Stimulated activated CD8-positive, alpha-beta memory T cell treated with anti-CD3 and anti-CD28 coated beads, Interleukin-7, amount 100 ng/mL, for 48 hours (primary cell): ENCODE measurements at places on chromosomes 2 and 18.

- no peak for DNase-seq
Measured at GRCh38 chr2:223886726-223887125, 49.3 kb upstream of the AP1S3 start.

DNA sequence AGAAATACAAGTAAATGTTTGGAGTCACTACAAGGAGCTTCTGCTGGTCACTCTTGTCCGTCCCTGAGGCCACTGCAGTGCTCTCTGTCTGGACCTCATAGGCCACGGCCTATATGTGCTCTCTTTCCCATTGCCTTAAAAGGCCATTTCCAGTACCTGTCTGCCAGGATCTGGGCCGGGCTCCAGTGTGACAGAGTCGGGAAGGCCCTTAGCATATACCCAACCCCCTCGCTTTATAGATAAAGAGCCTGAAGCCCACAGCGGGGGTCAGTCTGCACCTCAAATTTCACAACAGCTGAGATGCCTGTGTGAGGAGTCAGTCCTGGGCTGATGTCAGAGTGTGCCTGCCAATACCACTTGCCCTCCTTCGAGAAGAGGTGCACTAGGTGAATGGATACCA lies 39.9 kb downstream of the ADD2 start:
- DNase-seq: no peak

DNA sequence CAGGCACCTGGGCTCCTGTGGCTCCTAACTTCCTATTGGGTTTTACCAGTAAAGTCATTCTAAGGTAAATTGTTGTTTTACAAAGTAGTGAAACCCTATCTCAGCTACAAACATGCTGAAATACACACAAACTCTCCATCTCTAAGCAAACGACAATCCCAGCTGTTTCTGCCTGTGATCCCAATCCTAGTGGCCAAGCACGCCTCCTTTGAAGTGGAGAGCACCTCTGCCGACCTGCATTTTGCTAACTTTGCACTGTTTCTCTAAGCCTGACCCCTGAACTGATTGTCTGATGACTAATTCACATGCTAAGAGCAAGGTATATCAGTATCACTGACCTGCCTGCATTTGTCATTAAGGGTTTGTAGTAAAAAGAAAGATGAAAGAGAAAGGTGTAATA lies 124.3 kb downstream of the PAX3 start:
- no peak for DNase-seq

DNA sequence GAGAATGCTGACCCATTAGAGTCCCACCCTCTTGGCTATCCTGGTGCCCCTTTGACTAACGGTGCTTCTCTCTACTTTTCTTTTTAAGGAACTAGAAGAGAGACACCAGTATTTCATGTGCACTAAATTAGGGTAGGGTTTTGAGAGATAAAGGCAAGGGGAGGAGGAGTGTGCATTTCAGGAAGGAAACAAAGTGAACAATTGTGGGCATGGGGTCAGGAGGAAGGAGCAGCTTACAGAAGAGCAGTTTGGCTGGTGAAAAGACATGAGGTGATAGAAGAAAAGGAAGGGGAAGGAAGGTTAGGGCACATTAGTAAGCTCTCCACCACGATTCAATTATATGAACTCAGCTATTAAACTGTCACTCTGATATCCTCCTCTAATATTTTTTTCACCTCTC lies 105.8 kb upstream of the CTAGE1 start:
- no peak for DNase-seq

GRCh38 chr2:10835052-10835970 lies 22.7 kb upstream of the PDIA6 start:
- DNase-seq: peak; percentile 68

- no peak for DNase-seq
Measured at GRCh38 chr2:154681741-154682140, 16.8 kb upstream of the KCNJ3 start.

DNA sequence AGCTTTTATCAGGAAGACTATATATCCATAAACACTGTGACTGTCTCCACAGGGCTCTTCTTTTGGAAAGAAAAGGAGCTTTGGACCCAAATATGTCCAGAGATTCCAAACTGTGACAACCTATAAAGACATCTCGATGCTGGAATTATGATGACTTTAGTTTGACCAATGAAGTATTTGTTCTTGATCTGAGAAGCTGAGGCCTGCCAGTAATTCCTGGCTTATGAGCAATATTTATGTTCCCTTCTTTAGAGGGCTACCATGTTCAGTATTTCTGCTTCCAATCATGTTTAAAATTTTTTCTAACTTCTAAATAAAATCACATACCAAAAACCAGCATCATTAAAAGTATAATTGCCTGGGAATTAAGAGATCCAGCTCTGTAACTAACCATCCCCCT lies 41.1 kb downstream of the FEZ2 start:
- no peak for DNase-seq

DNA sequence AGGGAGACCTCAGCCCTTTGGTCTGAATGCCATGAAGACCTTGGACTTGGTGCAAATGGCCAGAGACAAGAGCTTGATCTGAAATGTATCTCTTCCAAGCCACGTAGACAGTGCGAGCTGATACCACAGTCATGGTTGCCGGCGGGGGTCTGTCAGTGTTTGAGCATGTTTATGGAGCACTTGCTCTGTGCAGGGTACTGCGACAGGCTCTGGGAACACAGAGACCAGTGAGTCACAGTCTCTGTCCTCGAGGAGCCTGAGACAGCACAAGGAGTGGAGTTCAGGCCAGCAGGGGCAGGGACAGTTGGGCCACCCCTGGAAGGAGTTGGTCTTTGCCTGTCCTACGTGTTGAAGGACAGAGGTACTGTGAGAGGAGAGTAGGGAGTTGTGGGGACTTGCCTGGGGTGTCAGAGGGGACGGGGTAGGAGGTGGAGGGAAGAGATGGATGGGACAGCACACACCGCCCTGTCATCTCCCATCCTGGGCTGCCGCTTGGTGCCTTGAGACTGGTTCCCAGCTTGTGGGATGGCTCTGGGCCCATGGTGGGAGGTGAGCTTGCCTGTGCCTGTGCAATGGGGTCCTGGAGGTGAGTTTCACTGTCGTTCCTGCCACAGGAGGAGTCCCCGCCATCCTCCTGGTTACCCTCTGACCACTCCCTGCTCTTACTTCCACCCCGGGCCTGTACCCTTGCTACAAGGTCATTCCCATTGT lies 39.5 kb downstream of the ATP6V1C2 start:
- no peak for DNase-seq

GRCh38 chr2:83224591-83225200 lies 1234.4 kb downstream of the SUCLG1 start:
- no peak for DNase-seq

GRCh38 chr2:173681881-173682650 lies 283.1 kb downstream of the SP3 start:
- DNase-seq: no peak

DNA sequence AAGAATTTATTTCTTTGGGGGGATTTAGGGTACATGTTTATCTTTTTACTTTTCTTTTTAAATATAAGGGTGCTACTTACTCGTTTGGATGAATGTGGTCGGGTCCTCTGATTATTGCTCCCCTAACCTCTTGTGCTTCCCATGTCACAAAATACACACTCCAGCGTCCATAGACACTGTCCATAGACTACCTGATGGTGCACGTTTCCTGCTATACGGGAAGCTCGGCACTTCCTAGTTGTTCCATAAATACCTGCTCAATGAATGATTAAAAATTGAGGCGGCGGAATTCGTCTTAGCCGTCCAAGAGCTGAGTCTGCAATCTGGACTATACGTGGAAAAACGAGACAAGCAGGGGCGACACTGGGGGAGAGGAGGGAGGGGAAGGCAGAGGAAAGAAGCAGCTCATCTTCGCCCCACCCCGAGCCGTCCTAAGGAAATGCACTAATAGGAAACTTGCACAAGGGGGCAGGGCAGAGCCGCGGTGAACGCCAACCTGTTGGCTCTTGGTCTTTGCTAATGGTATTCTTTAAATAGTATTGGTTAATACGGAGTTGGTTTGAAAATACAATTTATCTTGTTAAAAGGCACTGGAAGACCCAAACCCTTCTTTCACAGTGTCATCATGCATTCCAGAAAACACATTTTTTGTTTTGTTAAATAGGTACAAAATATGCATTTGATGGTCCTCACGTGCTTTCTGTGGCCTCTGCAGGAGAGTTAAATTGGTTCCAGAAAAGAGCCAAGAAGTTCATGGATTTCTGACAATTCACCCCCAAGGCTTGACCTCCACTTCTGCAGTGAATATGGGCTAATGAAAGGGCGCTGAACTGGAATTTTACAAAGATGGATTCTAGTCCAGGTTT lies 73.0 kb upstream of the KCTD1 start:
- no peak for DNase-seq

GRCh38 chr2:197028230-197028629 lies 101.7 kb upstream of the PGAP1 start:
- no peak for DNase-seq

DNA sequence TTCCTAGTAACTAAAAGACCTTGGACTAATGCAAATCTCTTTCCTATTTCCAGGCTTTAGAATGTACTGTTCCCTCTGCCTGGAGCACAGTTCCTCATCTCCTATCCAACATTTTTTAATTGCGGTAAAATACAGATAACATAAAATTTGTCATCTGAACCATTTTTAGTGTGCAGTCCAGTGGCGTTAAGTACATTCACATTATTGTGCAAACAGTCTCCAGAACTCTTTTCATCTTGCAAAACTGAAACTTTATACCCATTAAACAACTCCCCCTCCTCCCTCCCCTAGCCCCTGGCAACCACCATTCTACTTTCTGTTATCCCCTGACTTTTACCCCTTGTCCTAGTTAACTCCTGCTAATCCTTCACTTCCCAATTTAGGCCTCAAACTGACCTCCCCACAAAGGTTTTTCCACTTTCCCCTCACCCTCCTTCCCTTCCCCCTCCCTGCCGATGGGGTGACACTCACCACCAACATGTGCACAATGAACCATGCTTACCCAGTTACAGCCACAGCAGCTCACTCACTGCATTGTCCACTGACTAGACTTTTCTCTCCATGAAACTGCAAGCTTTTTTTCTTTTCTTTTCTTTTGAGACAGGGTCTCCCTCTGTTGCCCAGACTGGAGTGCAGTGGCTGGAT lies 54.8 kb downstream of the KIAA2012 start:
- no peak for DNase-seq

DNA sequence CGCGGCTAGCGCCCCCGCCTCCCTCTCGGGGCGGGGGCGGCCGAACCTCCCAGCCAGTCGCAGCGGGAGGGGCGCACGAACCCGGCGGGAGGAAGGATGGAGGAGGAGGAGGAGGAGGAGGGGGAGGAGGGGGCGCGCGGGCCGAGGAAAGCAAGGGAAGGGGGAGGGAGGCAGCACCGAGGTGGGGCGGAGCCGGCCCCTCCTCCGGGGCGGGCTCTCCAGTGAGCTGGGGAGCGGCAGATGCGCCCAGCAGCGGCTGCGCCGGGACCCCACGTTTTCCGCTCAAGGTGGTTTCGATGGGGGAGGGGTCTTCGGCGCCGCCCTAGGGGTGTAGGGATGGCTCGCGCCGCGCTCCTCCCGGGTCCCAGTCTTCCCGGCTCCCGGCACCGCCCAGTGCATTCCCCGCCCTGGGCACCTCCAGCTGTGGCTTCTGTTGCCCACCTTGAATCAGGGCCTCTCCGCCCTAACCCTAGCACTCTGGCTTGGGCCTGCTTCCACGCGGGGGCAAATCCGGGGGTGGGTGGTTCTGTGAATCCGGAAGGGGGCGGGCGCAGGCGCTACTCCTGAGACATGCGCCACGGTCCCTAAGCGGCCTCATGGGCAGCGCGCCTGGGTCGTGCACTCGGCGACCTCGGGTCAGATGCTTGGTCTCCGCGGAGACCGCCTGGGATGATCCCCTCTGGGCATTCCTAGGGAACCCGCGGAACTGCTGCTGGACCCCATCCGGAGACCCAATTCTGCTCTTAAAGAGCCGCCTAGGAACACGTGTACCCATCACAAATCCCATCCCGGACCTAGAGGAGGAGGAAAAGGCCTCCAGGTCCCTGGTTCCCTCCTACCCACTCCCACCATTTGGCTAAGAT lies at the start of gene FBXO41:
FBXO41 (minus strand) TSS at position 183 of the 863 bp plus-strand sequence. CDS start 14,848 bp downstream, outside the sequence.
- DNase-seq: peak; percentile 76

- DNase-seq: no peak
Measured at GRCh38 chr2:199092419-199092818, 365.3 kb downstream of the SATB2 start.

- DNase-seq: no peak
Measured at GRCh38 chr2:204542982-204543608, 2.2 kb upstream of the PARD3B start.

DNA sequence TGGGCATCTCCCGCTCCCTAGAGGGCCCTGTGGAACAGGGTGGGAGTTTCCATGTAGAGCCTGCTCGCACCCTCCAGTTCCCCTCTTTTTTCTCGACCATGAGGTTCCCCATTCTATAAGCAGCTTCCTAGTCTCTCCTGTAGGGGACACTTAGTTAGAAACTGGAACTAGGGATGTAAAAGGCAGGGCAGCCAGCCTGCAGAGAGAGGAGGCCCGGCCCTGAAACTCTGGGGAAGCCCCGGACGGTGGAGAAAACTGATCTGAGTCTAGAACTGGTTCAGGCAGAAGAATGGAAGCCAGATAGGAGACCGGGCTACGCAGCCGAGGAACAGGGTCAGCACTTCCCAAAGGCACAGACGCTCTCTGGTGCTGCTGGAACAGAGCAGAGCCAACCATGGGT lies 51.6 kb upstream of the ATG16L1 start:
- DNase-seq: no peak

GRCh38 chr2:111705711-111706336 lies 178.2 kb downstream of the ANAPC1 start:
- peak; percentile 68 for DNase-seq

GRCh38 chr2:54586062-54586461 lies 129.9 kb downstream of the SPTBN1 start:
- no peak for DNase-seq

DNA sequence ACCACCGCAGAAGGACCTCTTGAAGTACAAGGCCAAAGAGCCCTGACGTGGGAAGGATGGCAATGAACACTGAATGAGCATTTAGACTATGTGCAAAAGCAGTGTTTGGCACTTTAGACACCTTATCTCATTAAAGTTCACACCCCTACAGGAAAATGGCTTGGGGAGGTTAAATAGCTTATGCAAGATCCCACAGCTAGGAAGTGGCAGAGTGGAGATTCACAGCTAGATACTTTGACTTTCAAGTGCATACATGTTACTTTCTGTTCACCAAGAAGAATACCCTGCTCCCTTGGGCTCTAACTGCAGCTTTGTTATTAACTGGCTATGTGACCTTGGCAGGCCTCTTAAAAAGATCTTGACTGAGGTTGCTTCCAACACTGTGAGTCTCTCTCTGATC lies 58.2 kb downstream of the ICOS start:
- no peak for DNase-seq

GRCh38 chr2:25073025-25073424 lies 31.1 kb downstream of the EFR3B start:
- no peak for DNase-seq

DNA sequence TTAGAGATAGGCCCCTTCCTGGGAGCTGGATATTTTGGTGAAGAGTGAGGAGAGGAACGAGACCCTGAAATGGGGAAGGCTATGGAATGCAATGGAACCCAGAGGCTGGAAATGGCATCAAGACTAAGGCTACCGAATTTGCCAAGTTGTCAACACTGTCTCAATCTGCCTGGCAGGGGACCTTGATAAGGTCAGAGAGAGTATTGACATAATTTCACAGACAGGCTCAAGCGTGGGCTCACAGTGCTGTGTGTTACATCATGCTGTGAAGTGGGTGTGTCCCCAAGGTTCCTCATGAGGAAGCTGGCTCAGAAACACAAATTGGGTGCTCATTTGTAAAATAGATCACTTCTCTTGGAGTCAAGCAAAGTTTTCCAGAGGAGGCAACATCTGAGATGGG lies 51.8 kb upstream of the CYRIA start:
- no peak for DNase-seq

GRCh38 chr18:70037431-70038061 lies 89.9 kb upstream of the CD226 start:
- no peak for DNase-seq
